Stimulated activated CD4-positive, alpha-beta T cell treated with anti-CD3 and anti-CD28 coated beads, Interleukin-12 subunit alpha, Interleukin-12 subunit beta, amount 100 ng/mL, for 4 hours (primary cell): ENCODE measurements at places on chromosomes 3 and 15.

GRCh38 chr3:119170821-119171220 is 2.6 kb upstream of the UPK1B start:
- no peak for DNase-seq

DNA sequence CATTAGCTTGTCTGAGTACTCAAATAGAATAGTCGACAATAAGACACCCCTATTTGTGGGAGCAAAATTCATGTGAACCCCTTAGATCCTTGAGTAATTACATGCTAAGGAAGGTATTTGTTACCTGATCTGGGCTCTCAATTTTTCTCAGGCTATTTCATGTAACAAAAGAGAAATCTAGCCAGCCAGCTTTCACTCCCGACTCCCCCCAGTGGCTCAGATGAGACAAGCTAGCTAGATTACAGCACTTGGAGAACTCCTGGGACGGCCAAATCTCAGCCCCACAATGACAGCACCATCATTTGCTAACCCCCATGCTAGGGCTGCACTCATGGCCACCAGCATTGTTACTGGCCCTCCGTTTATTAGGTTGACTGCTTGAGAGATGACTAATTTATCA is 41.3 kb downstream of the GLDN start:
- no peak for DNase-seq

- no peak for DNase-seq
Measured at GRCh38 chr3:105222568-105223093, 144.1 kb upstream of the ALCAM start.

- no peak for DNase-seq
Measured at GRCh38 chr3:177822681-177823096, 625.4 kb upstream of the TBL1XR1 start.

DNA sequence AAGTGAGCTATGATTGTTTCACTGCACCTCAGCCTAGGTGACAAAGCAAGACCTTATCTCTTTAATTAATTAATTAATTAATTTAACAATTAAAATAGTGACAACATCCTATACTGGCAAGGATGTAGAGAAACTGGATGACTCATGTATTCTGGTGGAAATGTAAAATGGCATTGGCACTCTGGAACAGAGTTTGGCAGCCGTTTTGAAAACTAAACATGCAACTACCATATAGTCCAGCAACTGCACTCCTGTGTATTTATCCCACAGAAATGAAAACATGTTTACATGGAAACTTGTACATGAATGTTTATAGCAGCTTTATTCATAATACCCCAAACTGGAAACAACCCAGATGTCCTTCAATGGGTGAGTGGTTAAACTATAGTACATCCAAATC is 56.6 kb downstream of the ANP32A start:
- no peak for DNase-seq

DNA sequence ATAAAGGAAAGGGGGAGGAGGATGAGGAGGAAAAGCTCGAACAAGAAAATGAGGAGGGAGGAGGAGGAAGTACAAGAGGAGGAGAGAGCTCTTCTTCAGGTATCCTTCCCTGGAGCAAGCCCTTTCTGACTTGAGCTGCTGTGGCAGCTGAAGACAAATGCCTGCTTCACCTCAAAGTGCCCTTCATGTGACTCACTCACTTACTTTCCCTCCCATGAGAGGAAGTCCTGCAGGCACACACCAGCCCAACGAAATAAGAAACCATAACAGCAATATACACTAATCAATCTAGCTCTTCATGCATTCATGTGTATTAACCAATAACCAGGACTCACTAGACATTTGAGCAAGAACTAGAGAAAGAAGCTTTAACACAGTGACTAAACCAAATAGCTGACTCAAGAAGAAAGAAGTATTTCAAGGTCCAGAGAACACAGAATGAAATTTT is 251.9 kb downstream of the IGSF11 start:
- DNase-seq = no peak

- DNase-seq = no peak
Measured at GRCh38 chr3:124599147-124599765, 131.0 kb upstream of the UMPS start.

DNA sequence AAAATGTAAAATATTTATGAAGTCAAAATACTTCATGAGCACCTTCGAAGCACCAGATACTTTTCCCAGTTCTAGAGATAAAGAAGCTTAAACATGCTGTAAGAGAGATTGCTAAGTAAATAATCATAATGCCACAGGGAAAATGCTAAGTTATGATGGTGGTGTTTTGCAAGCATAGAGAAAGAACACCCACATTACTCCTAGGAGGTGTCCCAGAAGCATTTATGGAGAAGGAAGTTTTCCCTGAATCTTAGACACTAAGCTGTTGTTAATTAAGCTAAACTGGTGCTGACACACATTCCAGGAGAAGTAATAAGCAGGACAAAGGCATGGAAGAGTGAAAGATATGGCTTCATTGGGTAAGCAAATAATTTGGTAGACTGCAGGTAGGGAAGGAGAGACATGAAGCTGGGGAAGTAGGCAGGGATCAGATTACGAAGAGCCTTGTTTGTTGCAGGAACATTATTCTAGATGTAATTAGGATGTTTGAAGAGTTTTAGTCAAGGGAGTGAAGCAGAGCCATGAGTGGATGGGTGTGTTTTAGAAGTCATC is 40.4 kb upstream of the CHMP2B start:
- DNase-seq = no peak

DNA sequence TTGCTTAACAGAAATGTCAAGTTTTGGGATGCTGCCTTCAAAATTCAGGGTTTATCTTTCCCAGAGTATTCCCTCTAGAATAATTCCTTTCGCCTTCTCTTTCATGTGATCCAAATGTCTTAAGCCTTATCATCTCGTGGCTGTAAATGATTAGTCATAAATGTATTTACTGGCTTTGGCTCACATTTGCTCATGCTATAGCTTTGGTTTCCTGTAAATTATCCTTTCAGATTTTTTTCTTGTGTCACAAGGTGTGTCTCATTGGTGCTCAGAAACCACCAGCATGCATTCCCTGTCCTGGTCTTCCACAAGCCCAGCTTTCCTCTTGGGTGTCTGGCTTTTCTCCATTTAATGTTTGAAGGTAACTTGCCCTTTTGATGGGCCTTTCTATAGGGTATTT is 692.7 kb upstream of the ALCAM start:
- DNase-seq = no peak

DNA sequence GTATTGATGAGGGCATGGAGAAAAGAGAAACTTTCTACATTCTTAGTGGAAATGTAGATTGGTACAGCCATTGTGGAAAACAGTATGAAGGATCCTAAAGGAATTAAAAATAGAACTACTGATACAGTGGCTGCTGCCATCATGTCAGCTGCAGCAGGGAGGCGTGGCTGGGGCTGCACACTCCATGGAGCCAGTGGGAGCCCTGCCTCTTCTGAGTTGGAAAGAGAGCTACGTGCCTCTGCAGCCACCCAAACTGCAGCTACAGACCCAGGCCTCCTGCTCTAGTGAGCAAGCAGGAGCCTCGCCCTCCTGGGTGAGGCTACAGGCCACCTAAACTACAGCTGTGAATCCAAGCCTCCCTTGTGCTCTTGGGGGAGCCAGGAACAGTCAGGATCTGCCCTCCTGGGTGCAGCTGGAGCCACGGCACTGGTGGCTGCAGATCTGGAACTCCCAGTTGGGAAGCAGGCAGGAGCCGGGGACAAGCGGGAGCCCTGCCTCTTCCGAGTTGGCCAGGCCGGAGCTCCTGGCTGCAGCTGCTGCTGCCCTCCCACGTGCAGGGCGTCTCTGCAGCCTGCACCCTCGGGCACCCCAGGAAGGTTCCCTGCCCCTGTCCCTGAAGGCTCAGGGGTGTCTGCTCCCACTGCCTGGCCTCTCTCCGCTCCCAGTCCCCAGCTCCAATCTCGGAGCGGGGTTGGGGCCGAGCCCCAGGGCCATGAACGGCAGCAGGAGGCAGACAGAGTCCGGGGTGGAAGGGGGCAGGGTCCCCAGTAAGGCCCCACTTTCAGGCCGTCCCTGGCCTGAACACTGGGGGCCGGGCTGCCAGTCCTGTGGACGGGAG is 64.5 kb downstream of the THBS1 start:
- no peak for DNase-seq

DNA sequence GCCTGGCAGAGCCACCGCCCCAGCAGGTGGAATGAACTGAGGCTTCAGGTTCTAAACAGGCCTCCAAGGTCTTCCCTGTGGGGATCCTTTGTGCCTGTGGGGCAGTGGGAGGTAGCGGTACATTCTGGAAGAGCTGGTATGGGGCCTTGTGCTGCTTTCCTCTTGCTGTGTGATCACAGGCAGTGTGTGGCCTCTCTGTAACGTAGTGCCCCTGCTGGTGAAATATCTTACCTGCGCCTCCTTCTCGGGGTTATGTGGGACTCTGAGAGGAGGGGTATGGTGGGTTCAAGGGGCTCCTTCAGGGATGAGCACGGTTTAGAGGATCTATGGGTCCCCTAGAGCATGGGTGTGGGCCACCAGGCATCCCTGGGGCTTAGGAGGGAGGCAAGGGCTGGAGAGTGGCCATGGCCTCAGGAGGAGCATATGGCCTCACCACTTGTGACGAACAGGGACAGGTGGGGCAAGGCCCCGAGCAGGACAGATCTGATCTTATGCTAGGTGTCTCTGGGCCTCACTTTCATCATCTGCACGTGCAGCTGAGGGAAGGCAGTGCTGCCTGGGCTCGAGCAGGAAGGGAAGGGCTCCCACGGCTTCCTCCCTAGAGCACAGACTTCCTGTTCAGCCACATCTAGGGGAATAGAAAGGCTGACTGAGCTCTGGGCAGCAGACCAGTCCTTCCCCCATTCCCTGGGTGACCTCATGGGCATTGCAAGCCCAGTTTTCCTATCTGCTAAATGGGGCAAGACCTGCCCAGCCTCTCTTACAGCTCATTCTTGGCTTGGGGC is 1.9 kb upstream of the ALS2CL start:
- DNase-seq = peak; percentile 40

- DNase-seq = no peak
Measured at GRCh38 chr3:148861277-148861869, 3.7 kb upstream of the CPA3 start.

DNA sequence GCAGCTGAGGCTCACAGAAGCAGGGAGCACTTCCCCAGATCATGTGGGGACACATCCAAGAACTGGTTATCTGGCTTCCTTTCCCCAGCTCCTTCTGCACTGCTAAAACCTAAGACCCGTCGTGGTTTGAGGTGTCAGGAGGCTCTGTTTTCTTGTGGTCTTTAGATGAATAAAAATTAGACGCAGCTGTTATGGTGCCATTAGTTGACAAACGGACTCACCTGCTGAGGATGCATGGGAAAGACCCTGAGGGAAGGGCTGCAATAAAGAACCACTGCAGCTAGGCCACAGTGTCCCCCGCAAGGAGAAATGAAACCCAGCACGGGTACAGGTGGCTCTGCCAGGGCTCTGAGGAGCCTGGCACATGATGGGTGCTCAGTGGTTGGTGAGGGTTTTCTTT is 99.4 kb downstream of the IQSEC1 start:
- DNase-seq = no peak

DNA sequence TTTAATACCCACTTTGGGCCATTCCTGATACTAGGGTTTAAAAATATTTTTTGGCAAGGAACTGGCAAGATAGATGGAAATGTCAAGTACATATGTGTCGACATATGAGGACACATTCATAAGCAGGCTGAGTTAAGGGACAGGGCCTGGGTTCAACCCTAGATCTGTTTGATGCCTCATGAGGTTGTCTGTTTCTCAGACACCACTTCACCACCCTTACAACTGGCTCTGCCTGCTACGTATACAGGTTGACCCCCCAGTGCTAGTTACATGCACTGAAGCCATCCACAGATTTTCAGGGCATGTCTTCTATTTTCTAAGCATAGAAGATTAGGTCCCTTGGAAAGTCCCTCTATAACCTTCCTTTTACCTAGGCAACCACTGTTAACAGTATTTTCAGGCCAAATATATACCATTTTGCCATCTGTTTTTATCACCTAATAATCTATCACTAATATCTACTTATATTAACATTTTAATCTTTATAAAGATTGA is 296.7 kb downstream of the PLCL2 start:
- no peak for DNase-seq

DNA sequence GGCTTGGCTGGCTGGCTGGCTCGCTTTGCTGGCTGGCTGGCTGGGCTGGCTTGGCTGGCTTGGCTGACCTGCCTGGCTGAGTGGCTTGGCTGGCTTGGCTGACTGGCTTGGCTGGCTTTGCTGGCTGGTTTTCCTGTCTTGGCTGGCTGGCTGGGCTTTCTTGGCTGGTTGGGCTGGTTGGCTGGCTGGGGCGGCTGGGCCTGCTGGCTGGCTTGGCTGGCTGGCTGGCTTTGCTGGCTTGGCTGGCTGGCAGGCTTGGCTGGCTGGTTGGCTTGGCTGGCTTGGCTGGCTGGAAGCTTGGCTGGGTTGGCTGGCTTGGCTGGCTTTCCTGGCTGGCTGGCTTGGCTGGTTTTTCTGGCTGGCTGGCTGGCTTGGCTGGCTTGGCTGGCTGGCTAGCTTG is 435.6 kb downstream of the GOLGA6L6 start:
- DNase-seq = no peak

DNA sequence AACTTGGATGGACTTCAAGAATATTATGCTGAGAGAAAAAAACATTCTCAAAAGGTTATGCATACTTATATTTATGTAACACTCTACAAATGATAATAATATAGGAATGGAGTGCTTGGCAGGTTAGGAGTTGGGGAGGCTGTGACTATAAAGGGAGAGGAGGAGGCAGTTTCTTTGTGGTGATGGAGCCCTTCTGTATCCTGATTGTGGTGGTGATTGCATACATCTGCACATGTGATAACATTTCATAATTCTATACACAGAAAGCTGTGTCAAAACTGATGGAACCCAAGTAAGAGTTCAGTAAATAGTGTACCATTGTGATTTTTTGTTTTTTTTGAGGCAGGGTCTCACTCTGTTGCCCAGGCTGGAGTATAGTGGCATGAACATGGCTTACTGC is 31.7 kb upstream of the FAM3D start:
- no peak for DNase-seq

- DNase-seq = no peak
Measured at GRCh38 chr15:58548308-58549012, 116.7 kb downstream of the LIPC start.

GRCh38 chr3:195815169-195815771 is 3.5 kb upstream of the MUC4 start:
- no peak for DNase-seq

- DNase-seq = no peak
Measured at GRCh38 chr3:195699388-195699771, 21.4 kb upstream of the MUC20 start.

GRCh38 chr15:55907797-55908196 is 85.6 kb downstream of the NEDD4 start:
- DNase-seq = no peak

- no peak for DNase-seq
Measured at GRCh38 chr15:31046759-31047359, 54.7 kb downstream of the TRPM1 start.

GRCh38 chr15:73078291-73078690 is 26.0 kb downstream of the NEO1 start:
- DNase-seq = no peak
